ENCODE measurements at places on chromosomes 2 and 18.

GRCh38 chr2:25707927-25708590 lies 34.7 kb upstream of the DTNB start:
- DNase-seq: no peak

GRCh38 chr2:241618296-241618805 lies 18.6 kb downstream of the THAP4 start:
- no peak for DNase-seq

- DNase-seq: no peak
These were observed at the start of gene ZSWIM2 for GRCh38 chr2:186848873-186849578. Gene ZSWIM2 (minus strand): TSS chr2:186849170. CDS start chr2:186849130, 40 bp downstream.

- no peak for DNase-seq
These were observed 8.8 kb downstream of the MGAT5 start for GRCh38 chr2:134262684-134263083.

DNA sequence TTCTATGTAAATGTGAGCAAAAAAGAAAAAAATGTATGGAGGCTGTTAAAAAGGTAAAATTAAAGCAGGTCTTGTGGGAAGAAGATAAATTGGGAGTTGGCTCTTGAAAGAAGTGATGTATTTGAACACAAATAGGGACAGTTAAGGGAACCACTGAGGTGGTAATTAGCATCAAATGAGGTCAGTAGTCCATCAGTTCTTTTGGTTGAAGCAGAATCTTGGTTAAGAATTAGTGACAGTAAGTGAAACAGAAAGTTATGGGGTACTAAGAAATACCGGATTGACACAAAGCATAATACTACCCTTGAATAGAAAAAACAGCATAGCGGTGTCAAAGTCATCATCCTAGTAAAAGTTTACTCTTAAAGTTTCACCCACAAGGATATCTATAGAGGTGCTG lies 352.6 kb upstream of the VRK2 start:
- no peak for DNase-seq

DNA sequence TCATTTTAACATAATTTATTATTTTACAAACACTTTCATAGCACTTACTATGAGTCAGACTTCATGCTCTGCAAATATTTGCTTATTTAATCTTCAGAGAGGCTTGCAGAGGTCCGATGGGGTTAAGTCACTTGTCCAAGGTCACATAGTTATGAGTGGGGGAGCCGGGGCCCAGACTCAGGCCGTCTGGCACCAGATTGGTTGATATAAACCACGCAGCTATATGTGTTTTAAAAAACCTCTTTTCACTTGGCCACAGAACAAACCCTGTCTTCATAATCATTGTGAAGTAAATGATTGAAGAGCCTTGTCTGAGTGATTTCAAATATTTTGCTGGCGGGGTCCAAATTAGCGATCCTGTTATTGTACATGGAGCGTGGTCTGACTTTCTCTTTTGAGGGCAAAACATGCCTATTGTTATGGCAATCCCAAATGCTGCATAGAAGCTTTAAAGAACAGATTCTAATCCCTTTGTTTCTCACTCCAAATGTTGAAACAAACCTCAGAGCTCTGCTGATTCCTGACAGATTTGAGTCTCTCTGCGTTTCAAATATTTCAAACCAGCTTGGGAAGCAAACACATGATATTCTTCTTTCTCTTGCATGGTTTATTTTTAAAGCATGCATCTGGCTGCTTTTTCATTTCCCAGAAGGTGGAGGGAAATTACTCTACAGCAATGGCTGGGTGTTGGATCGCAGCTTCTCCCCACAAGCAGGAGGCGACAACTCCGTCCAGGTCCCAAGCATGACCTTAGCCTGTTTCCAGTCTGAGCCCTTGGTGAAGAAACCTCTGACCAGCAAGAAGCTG lies 142.4 kb downstream of the DDX1 start:
- DNase-seq: no peak

GRCh38 chr2:78676921-78677696 lies 348.4 kb upstream of the REG3G start:
- DNase-seq: no peak

- no peak for DNase-seq
These were observed 232.0 kb downstream of the CNTNAP5 start for GRCh38 chr2:124257120-124257519.

GRCh38 chr2:19225931-19226330 lies 132.5 kb downstream of the OSR1 start:
- no peak for DNase-seq

DNA sequence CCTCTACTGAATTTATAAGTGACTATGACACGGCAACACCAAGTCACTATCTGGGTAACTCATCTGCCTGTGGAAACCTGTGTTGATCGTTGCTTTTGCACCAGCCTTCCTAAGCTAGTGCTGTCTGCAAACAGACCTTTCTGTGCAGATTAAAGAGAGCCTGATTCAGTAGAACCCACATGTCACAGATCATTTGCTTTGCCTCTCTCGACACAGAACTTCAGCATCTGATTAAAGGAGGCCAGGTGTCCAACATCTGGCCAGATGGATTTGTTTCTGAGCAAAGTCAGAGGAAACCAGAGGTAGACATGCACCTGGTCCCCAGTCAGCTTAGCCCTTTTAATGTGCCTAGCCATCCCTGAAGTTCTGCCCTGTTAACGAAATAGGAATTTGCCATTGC lies 15.0 kb upstream of the TTR start:
- DNase-seq: no peak

- no peak for DNase-seq
These were observed 43.4 kb downstream of the UBXN4 start for GRCh38 chr2:135785032-135785431.

DNA sequence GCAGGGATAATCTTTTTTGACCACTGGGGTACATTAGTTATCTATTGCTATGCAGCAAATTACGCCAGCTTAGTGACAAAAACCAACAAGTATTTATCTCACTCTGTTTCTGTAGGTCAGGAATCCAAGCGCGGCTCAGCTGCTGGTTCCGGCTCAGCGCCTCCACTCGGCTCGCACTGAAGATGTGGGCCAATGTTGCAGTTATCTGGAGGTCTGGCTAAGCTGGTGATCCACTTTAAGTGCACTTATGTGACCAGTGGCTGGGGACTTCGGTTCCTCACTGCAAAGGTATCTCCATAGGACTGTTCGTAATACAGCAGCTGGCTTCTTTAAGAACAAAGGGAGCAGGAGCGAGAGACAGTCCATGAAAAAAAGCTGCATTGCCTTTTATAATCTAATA lies 591.9 kb downstream of the TMEM182 start:
- DNase-seq: no peak

GRCh38 chr2:146634230-146635097 lies 1210.4 kb upstream of the ACVR2A start:
- no peak for DNase-seq

DNA sequence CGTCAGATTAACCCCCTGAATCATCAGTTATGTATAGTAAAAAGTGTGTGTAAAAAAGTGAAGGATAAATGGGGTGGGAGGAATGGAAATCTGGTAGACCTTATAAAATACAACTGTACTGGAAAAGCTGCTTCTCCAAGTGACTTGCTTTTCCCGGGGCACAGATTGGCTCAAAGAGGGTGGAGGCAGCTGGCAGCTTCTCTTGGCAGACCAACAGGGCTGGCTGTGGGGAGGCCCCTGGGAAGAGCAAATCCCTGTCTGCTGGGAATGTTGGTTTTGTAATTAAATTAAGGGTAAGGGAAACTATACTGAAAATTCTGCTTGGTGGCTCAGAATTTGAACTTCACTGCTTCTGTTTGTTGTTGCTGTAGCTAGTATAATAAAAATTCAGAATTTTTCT lies 154.2 kb upstream of the DLX2 start:
- DNase-seq: no peak

DNA sequence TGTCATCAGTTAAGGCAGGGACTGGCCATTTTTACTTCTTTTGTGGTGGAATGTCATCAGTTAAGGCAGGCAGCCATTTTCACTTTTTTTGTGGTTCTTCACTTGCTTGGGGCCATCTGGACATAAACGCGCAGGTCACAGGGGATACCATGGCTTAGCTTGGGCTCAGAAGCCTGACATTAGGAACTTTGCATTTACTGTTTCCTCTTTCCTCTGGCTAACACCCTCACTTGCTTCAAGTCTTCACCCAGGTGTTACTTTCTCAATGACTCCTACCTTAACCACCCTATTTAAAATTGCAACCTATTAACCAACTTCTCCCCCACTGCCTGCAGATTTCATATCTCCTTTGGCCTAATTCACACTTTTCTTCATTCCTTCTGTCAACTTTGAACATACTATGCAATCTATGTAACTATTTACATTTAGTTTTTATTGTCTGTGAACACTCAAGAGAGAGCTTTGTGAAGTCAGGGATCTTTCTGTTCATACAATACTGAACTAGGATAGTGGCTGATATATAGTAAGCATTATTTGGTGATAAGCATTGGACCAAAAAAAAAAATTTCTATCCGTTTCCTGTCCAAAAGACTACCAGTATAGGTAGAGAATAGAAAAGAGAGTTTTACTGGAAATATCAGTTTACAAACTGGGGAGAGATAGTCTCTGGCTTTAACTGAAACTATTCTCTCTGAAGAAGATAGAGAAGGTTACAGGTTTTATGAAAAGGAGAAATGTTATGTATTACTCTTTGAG lies 600.1 kb upstream of the ZNF804A start:
- no peak for DNase-seq

DNA sequence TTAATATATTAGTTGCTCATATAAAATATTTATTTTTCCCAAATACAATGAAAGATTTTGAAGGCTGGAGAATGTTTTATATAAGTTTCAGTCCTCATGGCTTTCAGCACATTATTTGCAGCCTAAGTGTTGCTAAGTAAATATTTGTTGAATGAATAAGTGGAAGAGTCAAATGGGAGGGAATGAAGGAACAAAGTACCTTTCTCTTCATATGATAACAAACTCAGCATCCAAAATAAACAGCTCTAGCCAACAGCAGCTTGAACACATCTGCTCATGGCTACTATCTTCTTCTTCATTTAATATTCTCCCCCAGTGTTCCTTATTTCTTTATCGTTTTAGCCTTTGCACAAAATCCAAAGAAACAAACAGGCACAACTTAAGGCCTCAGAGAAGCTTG lies 385.2 kb upstream of the PIK3C3 start:
- no peak for DNase-seq

GRCh38 chr2:48419884-48420511 lies 110.0 kb upstream of the STON1 start:
- DNase-seq: no peak

GRCh38 chr2:241530571-241530970 lies 22.2 kb upstream of the STK25 start:
- no peak for DNase-seq
